SIG-M5 (cell line): ENCODE measurements at places on chromosomes 7 and 10.

DNA sequence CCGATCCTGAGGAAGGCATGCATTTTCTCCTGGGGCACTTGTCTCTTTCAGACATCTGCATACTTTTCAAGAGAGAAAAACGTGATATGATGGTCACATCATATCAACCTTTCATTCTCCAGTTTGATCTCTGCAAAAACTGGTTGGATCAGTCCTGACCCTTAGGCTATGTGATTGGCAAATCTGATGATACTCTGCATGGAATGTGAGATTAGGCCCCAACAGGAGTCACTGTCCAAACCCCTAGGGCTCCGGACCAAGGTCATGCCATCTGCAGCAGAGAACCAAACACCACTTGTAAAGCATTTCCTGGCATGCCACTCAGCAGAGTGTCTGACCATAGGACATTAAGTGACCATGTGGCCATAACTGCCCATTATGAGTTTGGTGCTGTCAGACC, 8.6 kb downstream of the GCK start:
- no peak for DNase-seq

- DNase-seq: no peak
Measured at GRCh38 chr7:141674702-141675101, 27.3 kb downstream of the DENND11 start.

DNA sequence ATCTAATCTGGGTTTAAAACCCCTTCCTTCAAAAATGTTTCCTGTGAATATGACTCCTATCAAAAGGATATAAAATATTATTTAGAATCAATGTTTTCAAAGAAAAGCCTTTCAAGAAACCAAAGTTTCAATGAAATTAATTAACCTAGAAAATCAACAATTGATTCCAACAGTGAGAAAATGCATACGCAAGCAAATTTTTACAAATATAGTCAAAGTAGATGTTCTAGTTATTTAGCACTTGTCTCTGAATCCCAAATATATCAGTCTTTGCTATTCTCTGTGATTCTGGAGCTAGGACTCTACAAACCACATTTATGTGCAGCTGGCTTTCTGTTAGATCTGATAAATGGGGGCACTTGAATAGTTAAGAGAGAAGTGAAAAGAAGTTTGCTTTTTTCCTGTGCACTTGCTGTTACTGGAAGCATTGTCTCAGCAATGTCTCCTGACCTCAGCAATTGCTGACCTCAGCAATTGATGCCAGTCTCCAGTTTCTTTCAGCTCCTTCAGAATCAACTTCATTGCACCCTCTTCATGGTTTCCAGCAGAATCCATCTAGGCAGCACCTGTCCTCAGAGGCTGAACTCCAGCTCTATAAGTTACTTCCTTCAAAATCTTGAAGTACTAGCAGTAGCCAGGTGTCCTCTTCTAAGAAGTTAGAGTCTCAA, 879.9 kb upstream of the LRRN3 start:
- no peak for DNase-seq

- no peak for DNase-seq
Measured at GRCh38 chr7:46468753-46469356, 547.8 kb upstream of the IGFBP3 start.

DNA sequence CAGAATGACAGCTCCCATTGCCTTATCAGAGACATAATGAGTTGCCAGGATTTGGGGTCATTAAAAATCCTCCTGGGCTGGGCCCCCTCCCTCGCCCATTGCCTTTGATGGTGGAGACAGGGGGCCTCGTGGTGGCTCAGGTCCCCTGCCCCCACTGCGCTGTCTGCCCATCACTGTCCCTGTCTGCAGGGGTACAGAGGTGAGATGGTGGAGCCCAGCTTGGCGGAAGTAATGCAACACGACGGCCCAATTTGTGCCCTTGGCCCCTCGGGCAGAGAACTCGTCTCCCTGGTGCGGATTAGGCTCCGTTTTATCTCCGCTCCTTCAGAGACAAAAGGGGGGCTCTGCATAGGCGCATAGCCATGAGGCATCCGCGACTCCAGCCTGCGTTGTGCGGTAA, 152.4 kb upstream of the UNC5B start:
- DNase-seq: no peak

DNA sequence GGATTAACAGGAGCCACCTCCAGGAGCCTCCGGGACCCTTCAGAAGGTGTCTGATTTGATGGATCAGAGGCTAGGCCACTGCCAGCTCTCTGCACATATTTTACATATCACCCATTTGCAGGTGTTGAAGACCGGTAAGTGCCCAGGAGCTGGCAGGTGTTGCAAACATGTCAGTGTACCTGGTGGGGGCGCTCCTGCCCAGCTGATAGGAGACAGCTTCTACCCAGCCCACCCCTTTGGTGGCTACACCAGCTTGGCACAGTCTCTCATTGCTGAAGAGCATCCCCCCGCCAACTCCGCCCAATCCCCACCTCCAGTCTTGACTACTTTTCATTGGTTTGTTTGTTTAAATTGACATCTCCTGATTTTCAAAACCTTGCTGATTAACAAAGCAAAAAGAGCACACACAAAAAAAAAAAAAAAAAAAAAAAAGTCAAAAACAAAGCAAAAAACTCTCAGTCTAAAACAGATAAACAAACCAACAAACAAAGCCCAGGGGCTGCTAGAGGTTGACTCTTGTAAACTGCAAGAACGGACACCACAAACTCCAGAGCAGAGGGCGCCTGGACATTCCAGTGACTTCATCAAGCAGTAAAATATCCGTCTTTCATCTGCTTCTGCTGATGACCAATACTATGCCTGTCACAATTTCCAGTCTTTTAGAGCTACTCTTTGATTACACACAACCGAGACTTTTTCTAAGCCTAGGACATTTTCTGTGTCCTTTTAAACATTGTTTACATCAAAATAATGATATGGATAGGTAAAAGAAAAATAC, 275.3 kb downstream of the NRG3 start:
- no peak for DNase-seq

DNA sequence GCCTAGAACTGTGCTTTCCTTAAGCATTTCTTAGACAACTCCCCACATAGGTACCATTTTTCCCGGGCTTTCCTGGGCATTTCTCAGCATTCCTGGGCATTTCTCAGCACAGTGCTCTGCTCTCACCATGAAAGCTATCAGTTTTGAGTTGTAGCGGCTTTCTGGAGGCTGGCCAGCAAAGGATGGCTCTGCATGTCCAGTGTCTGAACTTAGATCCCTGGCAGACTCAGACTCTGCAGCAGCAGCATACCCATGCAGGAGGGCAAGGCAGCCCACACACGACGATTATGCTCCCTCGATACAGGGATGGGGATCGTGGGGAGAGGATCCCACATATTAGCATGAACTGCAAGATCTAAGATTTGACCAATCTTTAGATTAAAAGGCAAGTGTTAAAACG, 248.9 kb upstream of the MKI67 start:
- no peak for DNase-seq
